Aorta (tissue), 5 donors: ENCODE measurements at places on chromosomes 7 and 10. TPM values are rescaled to one million over a fixed set of nuclear protein-coding genes. Genes with fewer than 3 reads are reported as not detected.

The HERC4 gene
- total RNA-seq, result 81.9 TPM

The CALML3 gene
- total RNA-seq, result not detected

The WEE2 gene
- 0.12 TPM for total RNA-seq

The GTF2IRD1 gene
- total RNA-seq, result 10.3 TPM

The GIMAP8 gene
- total RNA-seq, result 41.4 TPM
